ENCODE measurements at places on chromosomes 5 and 9.

- no peak for DNase-seq
Observed at GRCh38 chr5:109164001-109164400, 245.8 kb downstream of the PJA2 start.

GRCh38 chr9:102087141-102087540 is 348.7 kb upstream of the GRIN3A start:
- no peak for DNase-seq

DNA sequence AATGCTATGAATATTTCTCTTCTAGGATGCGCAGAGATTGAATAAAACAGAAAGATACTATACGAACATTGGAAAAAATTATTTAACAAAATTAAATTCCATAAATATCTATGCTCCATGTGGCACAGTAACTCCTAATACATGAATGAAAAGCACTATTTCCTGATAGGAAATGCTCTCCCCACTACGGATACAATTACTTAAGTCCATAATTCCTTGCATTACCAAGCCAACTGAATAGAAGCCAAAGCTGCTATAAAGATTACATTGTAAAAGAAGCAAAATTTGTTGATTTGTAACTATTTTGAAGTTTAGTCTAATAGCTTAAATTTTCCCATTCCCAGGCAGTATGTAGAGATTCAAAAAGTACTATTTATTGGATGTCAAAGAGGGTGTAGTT is 61.8 kb upstream of the SNX2 start:
- no peak for DNase-seq

- no peak for DNase-seq
Observed at GRCh38 chr5:158802941-158803341, 296.8 kb downstream of the EBF1 start.

DNA sequence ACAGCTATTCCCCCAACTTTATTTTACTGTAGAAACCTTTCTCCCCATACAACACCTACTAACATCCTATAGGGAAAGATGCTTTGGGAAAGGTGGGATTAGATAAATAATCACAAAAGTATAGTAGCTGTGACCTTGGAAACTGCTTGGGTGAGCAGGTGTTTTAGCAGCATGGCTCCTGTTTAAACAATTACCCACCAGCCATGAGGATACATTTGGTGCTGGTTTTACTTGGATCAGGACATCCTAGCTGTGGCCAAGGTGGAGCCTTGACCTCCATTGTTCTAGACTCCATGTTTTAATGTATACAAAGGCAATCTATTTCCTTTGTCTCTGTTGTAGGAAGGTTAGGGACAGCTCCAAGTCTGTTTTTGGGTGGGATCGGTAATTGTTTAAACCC is 56.8 kb upstream of the ALDH1B1 start:
- no peak for DNase-seq

DNA sequence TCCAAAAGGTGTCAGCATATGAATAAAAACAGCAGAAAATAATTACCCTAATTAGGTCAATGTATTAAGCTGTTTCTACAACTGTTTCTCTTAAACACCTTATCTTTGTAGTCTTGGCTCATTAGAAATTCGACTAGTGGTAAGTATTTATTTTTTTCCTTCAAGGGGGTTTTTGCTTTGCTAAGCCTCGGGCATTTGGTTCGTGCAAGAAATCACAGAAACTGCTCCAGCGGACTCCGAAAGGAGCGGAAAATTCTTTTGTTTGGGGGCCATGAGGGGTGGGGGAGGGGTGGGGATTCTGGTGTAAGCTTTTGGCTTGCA is 757 bp downstream of the ZBED3 start:
- DNase-seq = no peak

- DNase-seq = no peak
Observed at GRCh38 chr9:2335260-2335659, 286.3 kb upstream of the VLDLR start.

DNA sequence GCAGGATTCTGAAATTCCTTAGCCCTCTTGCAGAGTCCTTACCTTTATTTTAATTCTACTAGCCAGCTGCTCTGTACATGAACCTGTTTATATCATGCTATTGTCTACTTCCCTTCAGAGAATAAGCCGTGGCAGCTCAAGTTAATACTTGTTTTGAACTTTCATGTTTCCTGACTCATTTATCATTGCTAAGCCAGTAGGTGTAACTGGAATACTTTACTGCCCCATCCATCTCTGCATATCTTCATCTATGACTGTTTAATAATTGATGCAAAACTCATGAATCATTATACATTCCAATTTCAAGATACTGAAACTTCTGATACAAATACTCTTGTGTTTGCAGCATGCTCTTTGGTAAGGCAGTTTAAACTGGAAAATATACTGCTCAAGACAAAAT is 174.7 kb downstream of the PPP2R2B start:
- no peak for DNase-seq

- no peak for DNase-seq
Observed at GRCh38 chr5:67363180-67363709, 166.6 kb upstream of the CD180 start.

GRCh38 chr9:25960178-25960577 is 281.9 kb upstream of the TUSC1 start:
- no peak for DNase-seq

DNA sequence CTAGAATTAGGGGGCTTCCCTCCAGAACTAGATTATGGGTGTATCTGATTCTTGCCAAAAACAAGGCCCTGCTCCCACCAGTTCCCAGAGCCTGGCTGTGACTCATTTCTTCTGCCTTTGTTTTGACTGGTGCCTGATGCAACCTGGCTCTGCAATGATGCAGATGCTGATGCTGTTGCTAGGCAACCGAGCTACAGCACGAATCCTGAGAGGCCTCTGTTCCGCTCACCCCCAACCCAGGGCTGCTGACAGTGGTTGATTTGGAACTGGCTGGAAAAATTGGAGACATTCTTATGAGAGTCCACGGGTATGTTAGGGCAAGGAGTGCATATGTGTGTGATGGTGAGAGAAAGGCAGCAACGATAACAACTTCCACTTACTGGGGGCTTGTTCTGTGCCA is 100.3 kb downstream of the NSG2 start:
- no peak for DNase-seq

DNA sequence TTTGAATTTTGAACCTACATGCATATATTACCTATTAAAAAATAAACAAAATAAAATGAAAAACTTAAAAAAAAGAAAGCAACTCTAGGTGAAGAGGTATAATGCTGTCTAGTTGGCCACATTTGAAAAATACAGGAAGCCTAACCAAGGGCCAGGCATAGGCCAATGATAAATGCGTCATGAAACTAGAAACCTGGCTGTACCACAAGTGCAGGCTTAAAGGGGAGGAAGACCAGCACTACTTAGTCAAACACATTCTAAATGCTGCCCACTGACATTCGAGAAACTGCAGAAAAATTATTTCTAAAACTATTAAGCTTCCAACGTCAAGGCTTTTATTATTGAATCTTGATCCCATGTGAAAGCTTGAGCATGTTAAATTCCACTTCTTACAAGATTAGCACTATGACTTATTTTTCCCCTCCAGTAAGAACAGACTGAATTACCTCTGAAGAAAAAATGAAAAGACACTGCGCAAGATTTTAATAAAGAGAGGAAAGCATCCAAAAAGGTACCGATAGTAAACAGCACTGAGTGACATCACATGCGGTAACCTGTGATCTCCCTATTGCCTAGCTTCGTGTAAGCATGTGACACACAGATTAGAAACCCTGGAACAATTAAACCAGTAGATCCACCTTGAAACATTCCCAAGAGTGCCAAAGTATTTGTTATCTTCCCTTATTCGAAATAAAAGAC is 16.2 kb downstream of the CDC14B start:
- no peak for DNase-seq

DNA sequence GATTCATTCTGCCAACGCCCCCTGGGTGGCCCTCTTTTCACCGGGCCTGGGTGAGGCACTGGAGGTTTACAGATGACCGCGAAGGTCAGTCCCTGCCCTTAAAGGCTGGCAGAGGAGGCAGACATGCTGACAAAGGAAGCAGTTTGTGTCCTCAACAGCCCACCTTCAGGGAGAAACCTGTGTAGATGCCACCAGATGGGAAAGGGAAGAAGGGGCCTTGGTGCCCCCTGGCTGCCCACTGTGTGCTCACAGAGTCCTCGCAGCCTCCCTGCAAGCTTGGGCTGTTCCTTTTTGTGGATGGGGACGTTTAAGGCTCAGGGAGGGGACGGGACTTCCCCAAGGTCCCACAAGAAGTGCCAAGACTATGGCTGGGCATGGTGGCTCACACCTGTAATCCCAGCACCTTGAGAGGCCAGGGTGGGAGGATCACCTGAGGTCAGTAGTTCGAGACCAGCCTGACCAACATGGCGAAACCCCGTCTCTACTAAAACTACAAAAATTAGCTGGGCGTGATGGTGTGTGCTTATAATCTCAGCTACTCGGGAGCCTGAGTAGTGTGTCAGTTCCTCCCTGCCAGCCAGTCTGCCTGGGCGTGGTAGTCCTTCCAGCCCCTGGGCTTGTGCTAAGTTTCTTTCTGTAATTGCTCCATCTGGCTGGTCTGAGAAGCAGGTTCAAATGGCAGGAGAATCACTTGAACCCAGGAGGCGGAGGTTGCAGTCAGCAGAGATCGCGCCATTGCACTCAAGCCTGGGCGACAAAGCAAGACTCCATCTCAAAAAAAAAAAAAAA is 36.2 kb downstream of the NEK6 start:
- no peak for DNase-seq

- DNase-seq = no peak
Observed at GRCh38 chr5:131845828-131846227, 49.0 kb upstream of the FNIP1 start.
